ENCODE measurements at places on chromosomes 16 and 17. TPM values are rescaled to one million over a fixed set of nuclear protein-coding genes. Genes with fewer than 3 reads are reported as not detected.

GRCh38 chr17:17028059-17028877, 14.0 kb upstream of the MPRIP start:
- DNase-seq: peak; percentile 87

- no peak for DNase-seq
Observed at GRCh38 chr17:37527249-37527851, 37.7 kb downstream of the DUSP14 start.

- DNase-seq: peak; percentile 45
Observed at GRCh38 chr16:456891-457483, 31.5 kb downstream of the RAB11FIP3 start.

GRCh38 chr17:29051731-29052130, 8.8 kb downstream of the PIPOX start:
- no peak for DNase-seq

The FCSK gene
- total RNA-seq: 9.5 TPM

DNA sequence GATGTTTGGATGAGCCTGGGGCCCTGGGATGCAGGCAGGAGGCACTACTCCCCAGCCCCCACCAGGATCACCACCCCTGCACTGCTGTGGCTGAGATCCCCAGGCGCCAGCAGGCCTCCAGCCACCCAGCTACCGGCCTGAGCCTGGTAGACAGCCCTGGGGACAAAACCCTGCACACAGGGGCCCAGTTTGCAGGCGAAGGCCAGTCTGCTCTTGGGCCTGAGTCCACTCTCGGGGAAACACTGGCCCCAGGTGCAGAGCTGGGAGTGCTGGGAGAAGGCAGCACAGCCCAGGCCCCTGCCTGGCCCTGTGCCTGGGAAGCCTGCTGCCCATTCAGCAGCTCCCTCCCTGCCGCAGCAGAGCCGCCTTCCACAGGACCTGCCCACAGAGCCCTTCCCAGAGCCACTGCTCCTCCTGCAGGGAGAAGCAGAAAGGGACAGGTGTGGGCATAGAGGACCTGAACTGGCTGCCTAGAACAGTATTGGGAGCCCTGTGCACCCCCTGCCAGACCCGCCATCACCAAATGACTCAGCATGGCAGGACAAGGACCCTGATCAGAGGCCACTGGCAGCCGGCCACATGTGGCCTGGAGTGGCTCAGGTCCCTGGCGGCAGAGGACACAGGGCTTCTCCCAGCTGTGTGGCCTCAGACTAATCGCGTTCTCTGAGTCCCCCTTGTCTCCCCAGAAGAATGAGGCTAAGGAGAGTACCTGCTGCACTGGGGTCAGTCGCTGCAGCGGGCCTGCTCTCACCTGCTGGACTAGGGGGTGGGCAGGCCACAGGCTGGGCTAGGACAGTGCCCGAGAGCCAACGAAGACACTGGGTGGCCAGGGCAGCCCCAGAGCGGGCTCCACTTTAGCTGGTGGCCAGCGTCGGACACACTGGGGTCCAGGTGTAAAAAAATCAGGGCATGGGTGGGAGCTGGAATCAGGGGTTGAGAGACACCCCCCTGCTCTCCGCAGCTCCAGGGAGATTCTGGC, 10.7 kb downstream of the MSRB1 start:
- no peak for DNase-seq

The ADORA2B gene
- total RNA-seq: 0.50 TPM

DNA sequence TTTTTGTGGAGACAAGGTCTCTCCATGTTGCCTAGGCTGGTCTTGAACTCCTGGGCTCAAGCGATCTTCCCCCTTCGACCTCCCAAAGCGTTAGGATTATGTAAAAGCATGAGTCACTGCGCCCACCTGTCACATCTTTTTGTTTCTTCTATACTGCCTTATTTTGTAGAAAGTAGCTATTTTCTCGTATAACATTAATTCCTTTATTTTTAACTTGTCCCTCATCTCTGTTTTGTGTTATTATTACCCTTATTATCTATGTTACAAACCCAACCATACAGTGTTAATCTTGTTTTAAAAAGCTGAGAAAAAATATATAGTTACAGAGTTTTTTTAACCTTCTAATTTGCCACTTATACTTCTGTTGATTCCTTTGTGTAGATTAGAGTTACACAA, 1.4 kb upstream of the TXNDC11 start:
- DNase-seq: no peak

The SPEM2 gene
- total RNA-seq: not detected

DNA sequence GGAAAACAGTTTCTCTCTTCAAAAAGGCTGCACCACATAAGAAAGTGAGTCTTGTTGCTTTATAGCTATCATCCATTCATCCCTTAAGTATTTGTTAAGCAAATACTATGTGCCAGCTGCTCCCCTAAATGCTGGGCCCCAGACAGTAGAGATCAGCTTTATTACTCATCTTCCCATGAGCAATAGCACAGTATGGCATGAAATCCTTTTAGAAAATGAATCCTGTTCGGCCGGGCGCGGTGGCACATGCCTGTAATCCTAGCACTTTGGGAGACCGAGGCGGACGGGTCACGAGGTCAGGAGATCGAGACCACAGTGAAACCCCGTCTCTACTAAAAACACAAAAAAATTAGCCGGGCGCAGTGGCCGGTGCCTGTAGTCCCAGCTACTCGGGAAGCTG, 99.5 kb downstream of the MYO1D start:
- DNase-seq: no peak

DNA sequence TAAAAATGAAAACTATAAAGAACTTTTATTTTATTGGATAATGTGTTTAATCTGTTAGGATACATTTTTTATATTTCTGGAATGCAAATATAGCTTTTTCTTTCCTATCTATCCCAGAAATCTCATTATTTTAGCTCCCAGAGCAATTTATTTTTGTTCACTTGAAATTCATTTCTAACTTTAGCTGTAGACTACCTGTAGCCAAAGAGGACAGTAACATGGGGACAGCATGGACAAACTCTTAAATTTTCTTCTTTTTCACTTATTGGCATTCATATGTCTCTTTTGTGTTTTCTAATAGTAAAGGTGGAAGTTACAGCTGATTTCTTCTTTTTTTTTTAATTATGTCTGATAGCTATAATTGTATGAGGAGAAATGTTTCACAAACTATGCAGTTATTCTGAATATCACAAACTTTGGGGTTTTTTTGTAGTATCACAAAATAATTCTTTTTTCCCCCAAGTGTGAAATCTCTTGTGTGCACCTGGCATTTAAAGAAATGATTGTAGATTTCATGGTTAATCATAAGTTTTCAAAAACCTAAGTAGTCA, 55.4 kb downstream of the VMP1 start:
- DNase-seq: no peak

- DNase-seq: no peak
Observed at GRCh38 chr16:16960785-16961184, 510.0 kb downstream of the XYLT1 start.

The CFAP97D1 gene
- total RNA-seq: not detected

The SLC13A5 gene
- not detected for total RNA-seq

- no peak for DNase-seq
Observed at GRCh38 chr17:75501378-75502071, 13.8 kb downstream of the CASKIN2 start.

The MYH2 gene
- total RNA-seq: not detected

GRCh38 chr17:55238931-55239297, 25.8 kb upstream of the HLF start:
- DNase-seq: no peak

The CCDC144A gene
- 3.4 TPM for total RNA-seq

DNA sequence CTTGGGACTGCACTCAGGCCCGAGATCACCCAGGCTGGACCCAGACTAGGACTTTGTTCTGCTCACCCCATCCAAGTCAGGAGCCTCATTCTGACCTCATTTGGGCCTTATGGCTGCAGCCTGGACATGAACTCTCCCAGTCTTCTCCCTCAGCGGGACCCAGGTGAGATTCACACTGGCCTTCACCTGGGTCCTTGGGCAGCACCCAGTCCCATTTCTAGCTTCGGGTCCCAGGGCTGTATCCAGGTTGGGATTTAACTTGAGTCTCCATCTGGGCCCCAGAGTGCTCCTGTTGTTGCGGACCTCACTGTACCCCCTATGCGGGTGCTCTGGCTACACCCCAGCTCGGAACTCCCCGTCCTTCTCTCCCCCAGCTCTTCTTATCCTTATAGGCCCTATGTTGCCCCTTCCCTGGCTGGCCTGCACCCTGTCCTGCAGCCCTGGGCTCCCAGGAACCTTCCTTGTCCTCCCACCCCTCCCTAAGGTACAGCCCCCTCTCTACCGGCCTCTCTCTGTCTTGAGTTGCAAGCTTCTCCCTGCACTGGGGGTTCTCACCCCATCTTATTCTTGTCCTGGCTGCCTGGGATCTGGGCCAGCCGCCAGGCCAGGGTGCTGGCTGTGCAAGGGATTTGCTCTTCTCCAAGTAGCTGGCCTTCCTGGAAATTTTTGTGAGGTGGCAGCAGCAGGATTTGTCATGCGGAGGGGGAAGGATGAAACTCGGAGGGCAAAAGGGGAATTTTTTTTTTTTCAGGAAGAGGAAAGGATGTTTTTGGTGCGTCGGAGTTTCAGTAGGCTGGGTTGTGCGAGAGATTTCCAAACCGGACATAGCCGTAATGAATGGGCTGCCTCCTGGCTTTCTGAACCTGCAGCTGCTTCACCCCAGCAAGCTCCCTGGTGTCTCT, 904 bp downstream of the MAP2K3 start:
- DNase-seq: no peak

DNA sequence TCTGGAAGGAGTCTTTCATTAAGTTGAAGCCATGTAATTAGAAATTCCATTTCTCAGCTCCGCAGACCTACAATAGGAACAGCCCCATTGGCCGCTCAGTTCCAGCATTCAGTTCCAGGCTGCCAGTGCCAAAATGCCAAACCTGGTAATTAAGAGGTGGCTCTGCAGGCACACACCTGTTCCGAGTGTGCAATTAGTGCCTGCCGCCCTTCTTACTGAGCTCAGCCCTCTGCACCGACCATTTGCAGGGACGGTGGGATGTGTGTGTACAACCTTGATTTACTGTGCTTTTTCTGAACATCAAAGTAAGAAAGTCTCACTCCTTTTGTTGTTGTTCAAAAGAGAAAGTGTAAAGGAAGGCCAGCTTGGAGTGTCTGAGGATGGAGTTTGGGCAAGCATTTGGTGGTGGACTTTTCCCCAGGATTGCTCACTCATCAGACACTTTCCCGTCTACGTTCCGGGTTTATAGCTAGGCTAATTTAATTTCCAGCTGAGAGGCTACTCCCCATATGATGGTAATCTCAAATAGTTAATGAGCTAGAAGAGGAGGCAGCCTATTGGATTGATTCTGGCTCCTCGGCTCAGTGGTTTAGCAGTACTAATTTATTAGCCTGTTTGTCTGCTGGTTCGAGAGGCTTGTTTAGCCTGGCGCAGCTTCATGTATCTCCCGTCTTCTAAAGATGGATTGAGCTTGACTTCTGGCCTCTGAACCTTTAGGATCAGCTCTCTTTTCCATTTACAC, 20.0 kb downstream of the HS3ST3B1 start:
- DNase-seq: no peak

DNA sequence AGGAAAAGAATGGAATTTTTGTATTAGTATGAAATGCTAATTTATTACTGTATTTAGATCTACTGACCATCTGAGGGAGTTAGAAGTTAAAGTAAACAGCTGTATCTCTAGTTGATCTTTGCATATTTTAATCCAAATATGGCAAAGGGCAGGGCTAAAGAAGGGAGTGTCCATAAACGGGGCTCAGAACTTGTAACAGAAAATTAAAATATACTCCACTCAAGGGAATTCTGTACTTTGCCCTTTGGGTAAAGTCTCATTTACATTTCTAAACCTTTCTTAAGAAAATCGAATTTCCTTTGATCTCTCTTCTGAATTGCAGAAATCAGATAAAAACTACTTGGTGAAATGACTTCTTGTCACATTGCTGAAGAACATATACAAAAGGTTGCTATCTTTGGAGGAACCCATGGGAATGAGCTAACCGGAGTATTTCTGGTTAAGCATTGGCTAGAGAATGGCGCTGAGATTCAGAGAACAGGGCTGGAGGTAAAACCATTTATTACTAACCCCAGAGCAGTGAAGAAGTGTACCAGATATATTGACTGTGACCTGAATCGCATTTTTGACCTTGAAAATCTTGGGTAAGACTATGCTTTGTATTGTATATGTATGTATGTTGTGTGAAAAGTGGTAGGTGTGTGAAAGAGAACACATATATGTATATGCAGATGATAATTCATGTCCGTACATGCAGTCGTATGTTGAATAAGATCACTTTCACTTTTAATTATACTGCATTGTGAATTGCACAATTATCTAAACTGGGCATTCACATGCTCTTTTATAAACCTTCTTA, at the start of gene ASPA:
TSS of gene ASPA (plus strand) at position 186 of the 799 bp plus-strand sequence. CDS start at position 349, 163 bp downstream.
- no peak for DNase-seq

The HNF1B gene
- total RNA-seq: not detected

- peak; percentile 46 for DNase-seq
Observed at GRCh38 chr17:66976781-66977201, 12.3 kb downstream of the CACNG4 start.

DNA sequence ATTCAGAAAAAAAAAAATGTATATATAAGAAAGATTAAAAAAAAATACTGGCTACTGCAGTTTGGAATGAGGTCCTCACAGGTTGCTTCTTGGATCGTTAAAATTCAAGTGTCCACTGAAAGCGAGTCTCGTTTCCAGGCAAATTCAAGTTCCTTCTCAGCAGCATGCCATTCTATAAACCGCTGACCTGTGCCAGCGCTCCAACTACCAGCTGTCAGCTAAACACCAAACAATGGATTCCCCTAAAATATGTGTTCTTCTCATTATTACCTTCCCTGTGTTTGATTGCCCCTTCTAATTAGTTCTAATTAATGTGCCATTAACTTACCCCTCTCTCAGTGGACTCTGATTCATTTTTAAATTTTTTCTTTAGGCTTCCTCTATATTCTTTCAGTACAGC, 92.4 kb downstream of the DNAH9 start:
- no peak for DNase-seq

The SMTNL2 gene
- total RNA-seq: 13.3 TPM

GRCh38 chr16:2777903-2778629, 986 bp upstream of the ELOB start:
- DNase-seq: peak; percentile 38

- no peak for DNase-seq
Observed at GRCh38 chr17:58247511-58248363, 9.4 kb downstream of the LPO start.

GRCh38 chr16:833411-833810, 32.9 kb upstream of the GNG13 start:
- DNase-seq: no peak

DNA sequence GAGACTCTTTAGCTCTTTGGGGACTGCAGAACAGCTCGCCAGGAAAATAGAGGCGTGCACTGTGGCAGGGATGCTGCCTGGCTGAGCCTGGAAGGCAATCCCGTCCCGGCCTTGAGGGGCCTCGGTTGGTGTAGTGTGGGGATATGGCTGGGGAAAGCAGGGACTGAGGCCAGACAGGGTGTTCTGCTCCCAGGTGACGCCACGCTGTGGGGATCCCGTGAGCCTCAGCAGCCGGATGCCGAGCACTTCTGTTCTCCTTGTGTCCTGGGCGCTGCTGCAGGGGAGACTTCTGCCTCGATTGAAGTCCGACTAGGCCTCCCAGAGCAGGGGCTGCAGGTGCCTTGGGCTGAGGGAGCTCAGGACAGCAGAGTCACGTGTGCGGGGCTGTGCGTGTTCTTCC, 72.6 kb downstream of the BANP start:
- DNase-seq: no peak

The C16orf86 gene
- total RNA-seq: 3.5 TPM

- DNase-seq: no peak
Observed at GRCh38 chr16:17526956-17527937, 56.5 kb upstream of the XYLT1 start.

GRCh38 chr17:17937201-17937853, 34.9 kb downstream of the TOM1L2 start:
- DNase-seq: no peak

The MYOCD gene
- 36.0 TPM for total RNA-seq
